GM04503 (cell line): ENCODE measurements at places on chromosomes 3 and 15.

GRCh38 chr15:92273723-92274122 lies 120.0 kb upstream of the ST8SIA2 start:
- DNase-seq, result no peak

- no peak for DNase-seq
Measured at GRCh38 chr15:41821831-41822230, 6.1 kb upstream of the JMJD7 start.

GRCh38 chr15:81520480-81520879 lies 146.5 kb upstream of the TMC3 start:
- no peak for DNase-seq

DNA sequence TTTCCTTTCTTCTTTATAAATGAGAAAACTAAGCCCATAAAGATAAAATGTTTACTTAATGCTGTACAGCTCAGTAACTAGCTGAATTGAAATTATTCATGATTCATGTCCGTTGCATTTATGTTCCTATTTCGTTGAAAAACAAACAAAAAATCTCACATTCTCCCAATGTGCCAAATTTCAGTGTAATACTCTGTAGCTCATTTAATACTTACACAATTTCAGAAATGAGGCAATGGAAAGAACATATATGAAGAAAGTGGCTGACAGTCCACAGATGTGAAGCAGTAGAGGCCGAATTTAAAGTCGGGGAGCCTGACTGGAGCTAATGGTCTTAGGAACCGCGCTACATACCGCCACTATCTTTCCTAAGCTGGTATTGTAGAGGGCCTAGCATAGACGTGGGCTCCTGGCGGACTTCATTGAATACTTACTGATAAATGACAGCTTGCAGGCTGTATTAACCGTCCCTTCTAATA lies 651 bp downstream of the PLSCR2 start:
- DNase-seq, result no peak

GRCh38 chr15:35519541-35520149 lies 26.3 kb downstream of the DPH6 start:
- DNase-seq, result no peak

GRCh38 chr3:57048728-57049127 lies 11.7 kb upstream of the SPATA12 start:
- DNase-seq, result no peak

GRCh38 chr15:29132735-29133181 lies 136.9 kb downstream of the NSMCE3 start:
- DNase-seq, result no peak

DNA sequence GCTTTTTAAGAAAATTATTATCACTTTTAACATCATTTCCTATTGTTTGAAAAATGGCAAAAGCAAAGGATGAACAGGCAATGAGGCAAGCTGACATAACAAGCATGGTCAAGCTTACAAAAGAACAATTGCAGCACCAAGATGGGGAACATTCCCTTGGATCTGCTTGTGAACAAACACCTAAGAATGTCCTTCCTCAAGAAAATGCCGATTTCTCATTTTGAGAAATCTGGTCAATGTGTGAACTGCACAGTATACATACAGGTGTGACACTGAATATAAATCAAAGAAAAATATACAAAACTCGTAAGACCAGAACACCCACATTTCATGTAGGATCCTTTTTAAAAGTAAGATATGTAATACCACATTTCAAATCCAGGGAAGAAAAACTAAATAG lies 58.9 kb downstream of the LRRFIP2 start:
- DNase-seq, result no peak

DNA sequence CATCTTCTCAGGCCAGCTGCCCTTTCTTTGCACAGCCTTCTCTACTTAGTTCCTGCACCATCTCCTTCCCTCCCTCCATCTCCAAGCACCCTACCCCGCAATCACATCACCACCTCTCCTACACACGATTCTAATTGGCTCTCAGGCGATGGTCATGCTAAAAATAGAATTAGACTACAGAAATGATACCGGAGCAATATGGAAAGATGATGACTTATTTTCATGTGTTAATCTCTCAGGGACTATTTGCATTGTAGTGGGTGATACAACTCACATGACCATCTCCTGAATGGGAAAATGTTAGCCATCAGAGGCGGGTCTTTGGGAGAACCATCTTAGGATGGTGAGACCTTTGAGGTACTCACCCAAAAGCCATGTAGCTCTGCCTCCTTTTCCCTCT lies 54.7 kb upstream of the PPARG start:
- no peak for DNase-seq

DNA sequence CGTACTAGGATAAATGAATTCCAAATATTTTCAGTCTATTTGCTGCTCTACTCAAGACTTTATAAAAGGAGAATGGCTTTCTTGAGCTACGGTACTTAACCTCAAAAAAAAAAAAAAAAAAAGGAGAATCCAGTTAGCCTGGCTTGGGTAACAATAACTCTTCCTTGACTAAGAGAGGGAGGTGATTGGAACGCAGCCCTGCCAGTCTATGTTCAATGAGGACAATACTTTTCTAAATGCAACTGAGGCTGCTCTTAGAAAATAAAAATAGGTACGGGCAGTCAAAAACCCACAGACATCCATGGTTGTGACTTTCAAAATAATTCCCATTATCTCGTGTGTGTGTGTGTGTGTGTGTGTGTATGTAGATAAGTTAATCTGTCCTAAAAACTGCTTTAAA lies 661.7 kb upstream of the NAALADL2 start:
- DNase-seq, result no peak

GRCh38 chr3:196988241-196989029 lies 19.8 kb upstream of the PIGZ start:
- DNase-seq, result no peak

DNA sequence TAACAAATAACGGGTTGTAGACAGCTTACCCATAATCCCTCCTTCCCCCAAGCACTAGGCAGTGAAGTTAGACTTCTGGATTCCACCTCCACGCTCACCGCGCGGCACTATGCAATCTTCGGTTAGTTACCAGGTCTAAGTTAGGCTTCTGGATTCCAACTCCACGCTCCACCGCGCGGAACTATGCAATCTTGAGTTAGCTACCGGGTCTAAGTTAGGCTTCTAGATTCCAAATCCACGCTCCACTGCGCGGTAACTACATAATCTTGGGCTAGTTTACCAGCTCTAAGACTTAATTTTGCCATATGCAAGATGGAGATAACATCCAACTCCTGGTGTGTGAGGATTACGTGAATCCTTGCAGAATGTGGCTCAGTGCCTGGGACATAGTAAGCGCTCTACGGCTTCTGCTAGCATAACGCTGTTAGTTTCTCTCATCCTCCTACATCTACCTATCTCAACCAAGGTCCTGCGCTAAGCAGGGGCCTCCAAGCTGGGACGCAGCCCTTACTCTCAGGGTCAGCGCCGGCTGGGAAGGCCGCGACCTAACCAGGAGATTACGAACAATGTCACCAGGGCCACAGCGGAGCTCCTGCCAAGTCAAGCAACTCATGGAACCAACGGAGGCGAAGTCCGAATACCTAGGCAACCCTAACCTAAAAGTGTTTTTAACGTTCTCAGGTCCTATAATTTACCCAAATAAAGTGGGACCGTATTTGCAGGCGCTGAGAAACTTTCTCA lies 497 bp upstream of the RPLP1 start:
- DNase-seq, result no peak

- no peak for DNase-seq
Measured at GRCh38 chr3:108137460-108137814, 46.6 kb upstream of the CD47 start.

DNA sequence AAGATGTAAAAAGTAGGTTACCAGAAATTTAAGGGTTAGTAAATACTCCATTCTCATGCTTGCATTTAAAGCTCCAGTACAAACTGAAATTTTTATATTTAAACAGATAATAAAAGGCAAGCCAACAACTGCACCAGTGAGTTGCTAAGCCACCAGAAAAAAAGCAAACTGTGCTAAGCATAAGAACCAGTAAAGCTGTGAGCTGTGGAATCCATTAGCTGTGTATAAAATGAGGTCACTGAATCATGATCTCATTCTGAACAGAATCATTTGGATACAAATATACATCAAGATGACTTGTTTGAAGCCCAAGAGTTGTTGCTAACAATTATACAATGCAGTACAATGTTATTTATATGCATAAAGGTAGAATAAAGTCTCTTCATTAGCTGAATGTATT lies 1312.2 kb downstream of the SI start:
- no peak for DNase-seq

GRCh38 chr3:88189361-88189810 lies 39.6 kb downstream of the C3orf38 start:
- DNase-seq, result no peak

- no peak for DNase-seq
Measured at GRCh38 chr3:129433565-129433964, 5.1 kb upstream of the EFCAB12 start.

DNA sequence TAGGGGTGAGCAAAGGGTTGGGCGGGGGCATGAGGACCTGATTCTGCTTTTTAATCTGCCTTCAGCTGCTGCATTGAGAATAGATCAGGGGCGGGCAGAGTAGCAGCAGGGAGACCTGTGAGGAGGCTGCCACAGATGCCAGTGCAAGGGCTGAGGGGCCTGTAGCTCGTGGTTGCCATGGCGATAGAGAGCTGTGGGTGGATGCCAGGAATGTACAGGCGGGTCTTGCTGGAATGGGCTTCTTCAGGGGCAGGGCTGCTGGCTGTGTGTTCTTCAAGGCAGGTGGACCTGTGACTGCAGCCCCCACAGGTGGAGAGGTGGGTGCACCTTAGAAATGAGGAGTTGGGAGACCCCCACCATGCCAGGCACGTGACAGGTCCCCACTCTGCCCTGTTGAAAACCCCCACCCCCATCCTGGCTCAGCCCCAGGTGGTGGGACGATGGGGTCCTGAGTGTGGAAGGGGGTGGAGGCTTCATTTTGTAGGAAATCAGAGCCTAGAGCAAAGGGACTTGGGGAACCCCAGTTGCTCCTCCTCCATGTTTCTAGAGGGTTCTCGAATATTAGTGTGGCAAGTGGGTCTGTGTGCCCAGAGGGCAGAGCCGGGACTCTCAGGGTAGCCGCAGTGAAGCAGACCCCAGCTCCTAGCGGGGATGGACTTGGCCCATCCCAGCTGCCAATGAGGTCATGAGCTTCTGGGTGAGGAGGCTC lies 38.3 kb downstream of the SLC6A6 start:
- DNase-seq, result no peak

GRCh38 chr3:126837773-126838172 lies 133.7 kb downstream of the CHCHD6 start:
- DNase-seq, result no peak

DNA sequence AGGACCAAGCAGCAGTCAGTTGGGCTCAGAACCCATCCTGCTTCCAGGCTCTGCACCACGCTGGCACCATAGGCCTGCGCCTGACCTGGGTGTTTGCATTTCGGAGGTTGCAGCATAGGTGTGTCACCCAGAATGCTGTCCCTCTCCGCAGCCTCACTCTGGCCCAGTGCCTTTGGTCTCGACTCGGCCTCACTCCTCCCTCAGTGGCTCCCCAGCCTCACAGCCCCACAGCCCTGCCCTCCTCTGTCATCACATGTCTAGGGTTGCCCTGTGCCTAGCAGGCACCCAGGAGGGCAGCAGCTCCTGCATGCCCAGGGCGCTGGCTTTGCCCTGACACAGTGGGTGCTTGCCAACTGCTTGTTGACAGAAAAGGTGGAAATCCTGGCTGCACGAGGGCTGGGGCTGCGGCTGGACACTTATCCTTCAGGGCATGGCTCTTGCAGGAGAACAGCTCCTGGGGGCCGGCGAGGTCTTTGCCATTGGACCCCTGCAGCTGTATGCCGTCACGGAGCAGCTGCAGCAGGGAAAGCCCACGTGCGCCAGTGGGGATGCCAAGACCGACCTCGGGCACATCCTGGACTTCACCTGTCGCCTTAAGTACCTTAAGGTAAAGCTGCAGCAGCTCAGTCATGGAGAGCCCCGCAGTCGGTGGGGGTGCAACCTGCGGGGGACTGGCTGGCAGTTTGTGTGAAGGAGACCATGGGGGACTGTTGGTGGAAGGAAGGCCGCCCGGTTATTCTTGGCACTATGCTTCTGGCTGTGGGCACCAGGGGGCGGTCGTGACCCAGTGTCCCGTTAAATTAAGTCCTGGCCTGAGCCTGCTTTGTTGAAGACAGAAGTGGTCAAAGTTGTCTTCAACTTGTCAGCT lies 16.2 kb downstream of the NISCH start:
- no peak for DNase-seq

DNA sequence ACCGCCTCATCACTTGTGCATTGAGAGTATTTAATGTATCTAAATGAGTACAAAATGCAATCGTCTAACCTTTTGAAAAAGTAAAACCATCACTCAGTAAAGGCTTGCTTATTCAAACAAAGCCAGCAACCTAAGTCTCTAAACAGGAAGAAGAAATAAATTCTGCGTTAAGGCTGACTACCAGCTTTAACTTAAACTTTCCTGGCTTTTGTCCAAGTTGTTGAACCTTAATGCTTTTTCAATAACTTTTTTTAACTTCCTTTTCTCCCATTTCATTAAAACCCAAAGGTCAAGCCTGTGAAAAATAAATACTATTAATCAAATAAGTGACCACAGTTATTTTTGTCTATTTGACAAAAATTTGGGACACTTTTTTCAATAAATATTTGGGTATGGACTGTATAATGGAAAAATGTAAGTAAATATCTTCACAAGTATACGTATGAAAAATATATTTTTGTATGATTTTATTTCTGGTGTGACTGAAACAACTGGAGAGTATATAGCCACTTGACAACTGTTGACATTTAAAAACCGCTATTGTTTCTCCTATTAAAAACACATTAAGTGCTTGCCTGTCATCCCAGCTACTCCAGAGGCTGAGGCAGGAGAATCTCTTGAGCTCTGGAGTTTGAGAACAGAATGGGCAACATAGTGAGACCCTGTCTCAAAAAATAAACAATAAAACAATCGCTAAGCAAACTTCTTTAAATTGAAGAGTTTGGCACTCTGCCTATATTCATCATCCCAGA lies 2.9 kb downstream of the KLHL24 start:
- no peak for DNase-seq

GRCh38 chr3:45691842-45692241 lies 2.6 kb downstream of the SACM1L start:
- no peak for DNase-seq

DNA sequence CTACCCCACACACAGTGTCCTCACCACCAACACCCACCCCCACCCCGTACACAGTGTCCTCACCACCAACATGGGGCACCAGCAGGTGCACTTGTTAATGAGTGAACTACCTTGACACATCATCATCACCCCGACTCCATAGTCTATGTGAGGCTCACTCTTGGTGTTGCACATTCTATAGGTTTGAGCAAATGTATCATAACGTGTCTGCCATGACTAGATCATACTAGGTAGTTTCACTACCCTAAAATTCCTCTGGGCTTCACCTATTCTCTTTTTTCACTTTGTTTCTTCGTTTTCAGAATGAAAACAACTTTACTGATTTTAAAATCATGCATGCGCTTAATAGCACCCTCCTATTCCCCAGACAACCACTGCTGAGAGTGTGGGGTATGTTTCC lies 102.6 kb upstream of the SLC6A6 start:
- DNase-seq, result no peak
